ENCODE measurements at places on chromosomes 2 and 18.

GRCh38 chr2:41941831-41942230, 106.0 kb upstream of the PKDCC start:
- DNase-seq: no peak

- no peak for DNase-seq
Observed at GRCh38 chr2:71821856-71822255, 325.8 kb downstream of the CYP26B1 start.

DNA sequence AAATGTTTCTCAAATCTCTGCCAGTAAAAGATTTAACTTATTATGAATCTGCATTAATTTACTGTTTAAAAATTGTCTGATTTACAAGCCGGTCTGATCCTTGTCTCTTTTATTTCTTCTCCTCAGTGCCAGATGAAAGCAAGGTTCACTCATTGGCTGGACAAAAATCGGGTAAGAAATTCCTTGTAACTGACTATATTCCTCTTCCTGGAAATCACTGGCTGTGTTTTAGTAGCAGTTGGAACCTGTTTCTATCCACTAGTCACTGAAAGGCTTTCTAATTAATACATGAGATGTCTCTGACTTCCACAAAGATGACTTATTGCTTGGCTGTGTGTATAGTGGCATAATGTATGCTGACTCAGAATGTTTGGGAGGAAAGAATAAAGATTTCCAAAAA, 436.6 kb upstream of the NRP2 start:
- DNase-seq: no peak

DNA sequence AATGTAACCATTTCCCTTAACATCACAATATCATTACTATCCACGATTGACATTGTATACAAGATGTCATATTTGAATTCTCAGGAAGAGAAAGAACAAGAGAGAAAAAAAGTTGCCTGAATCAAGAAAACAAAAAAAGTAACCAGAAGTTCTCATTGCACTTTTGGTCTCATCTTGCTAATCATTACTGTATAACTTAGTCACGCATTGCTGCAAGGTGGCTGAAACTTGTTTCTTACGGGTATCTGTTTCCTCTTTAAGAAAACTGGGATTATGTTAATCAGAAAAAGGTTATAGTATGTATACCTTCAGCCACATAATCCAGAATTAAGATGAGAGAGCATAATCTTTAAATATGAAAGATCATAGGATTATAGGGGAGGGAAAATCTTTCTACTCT, 639.7 kb upstream of the SYT4 start:
- DNase-seq: no peak

- DNase-seq: no peak
Observed at GRCh38 chr2:60483401-60483800, 70.1 kb downstream of the BCL11A start.

- no peak for DNase-seq
Observed at GRCh38 chr18:10120622-10121021, 206.8 kb downstream of the VAPA start.

DNA sequence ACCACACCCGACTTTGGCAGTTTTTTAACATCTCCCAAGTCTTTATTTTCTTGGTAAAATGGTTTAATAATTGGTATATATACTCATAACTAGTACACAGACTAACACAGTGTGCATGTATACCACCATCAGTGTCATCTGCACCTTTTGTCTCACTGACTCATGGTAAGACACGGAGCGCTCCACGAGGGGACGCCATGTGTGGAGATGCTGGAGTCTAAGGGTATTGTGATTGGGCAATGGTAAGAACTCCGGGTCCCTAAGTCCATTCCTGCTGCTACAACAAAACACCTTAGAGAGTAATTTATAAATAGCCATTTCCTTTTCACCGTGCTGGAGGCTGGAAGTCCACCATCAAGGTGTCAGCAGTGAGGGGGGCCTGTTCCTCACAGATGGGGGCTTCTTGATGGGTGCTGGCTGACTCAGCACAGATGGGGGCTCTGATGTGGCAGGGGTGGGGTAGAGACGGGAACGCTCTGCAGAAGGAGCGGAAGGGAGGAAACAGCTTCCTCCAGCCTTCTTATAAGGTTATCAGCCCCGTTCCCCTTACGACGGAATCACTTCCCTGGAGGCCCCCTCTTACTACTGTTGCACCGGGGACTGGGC, 42.0 kb upstream of the EDAR start:
- no peak for DNase-seq

- DNase-seq: no peak
Observed at GRCh38 chr2:238865015-238865719, 17.3 kb downstream of the TWIST2 start.

All from GM06990 (cell line).